Activated CD4-positive, CD25-positive, alpha-beta regulatory T cell treated with anti-CD3 and anti-CD28 coated beads, Interleukin-2, amount 50 U/mL, for 16 hours (primary cell): ENCODE measurements at places on chromosomes 5 and 9.

- no peak for DNase-seq
These were observed 12.4 kb downstream of the IPPK start for GRCh38 chr9:92657296-92658094.

GRCh38 chr9:61666849-61667371, 477.1 kb downstream of the SPATA31A7 start:
- DNase-seq = no peak

- no peak for DNase-seq
These were observed 192.8 kb downstream of the CDH18 start for GRCh38 chr5:19795218-19795617.

DNA sequence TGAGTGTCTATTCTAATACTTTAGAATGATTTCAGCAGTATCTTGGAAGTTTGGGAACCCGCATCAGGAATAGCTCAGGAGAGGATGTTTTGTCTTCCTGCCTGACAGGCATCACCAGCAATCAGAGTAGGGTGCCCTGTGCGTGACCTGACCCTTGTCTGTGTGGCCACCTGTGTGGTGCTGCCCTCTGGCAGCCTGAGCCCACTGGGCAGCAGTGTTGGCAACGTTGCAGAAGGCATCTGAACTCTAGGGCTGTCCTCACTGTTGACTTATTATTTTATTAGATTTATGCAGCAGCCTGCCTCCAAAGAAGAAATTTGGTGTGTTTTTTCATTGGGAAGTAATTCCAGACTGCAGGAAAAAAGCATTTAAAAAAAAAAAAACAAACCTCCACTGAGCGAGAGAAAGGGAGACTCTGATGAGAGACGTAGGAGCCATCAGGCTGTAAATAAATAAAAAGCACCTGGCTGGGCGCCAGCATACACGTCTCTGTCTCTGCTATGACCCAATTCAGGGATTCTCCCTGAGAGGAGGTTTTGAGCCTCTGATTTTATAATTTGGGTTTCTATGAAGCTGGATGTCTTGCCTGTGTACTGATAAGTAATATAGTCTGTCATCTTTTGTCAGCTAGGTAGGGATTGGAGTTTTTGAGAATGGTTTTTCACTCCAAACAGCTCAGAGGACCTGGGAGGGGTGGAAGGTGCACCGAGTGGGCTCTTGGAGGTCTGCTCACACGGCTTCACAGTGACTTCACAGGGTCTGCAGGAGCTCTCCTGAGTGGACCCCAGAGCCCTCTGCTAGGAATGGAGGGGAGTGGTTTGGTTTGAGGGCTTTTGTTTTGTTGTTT, 49.0 kb downstream of the FAM78A start:
- no peak for DNase-seq

GRCh38 chr9:27791311-27791710, 218.0 kb upstream of the C9orf72 start:
- no peak for DNase-seq

- no peak for DNase-seq
These were observed 14.1 kb upstream of the EXOC3 start for GRCh38 chr5:428754-429452.

DNA sequence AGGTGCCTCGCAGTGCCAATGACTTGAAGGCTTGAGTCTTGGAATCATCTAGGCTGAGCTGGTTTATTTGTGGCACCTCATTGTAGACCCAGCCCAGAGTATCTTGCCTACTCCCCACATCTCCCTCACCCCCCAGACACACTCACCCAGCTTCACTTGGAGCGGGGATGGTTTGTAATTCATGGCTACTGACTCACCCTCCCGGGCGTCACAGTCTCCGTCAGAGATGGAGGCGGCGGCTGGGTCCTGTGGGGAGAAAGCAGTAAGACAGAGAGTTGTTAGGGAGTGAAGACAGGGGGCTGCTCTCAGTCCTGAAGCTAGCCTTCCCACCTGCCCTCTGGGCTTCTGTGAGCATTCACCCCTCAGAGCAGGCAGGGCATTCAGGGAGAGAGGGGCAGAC, 29.0 kb upstream of the MYORG start:
- DNase-seq = no peak

DNA sequence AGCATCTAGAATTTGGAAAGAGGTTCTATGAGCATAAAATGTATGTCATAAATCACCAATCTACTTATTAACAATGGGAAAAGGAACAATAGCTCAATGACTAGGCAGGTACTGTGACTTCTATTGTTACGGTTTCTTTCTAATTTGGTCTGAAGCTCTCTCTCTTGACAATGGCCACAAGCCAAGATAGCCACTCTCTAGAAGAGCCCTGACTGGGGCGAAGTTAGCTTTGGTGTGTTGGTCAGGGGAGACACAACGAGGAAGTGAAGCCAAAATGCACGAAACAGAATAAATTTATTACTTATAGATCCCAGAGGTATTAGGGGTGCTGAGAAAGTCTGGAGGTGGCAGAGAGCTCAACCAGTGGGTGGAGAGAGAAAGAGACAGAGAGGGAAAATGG, 9.4 kb upstream of the RAD23B start:
- no peak for DNase-seq

DNA sequence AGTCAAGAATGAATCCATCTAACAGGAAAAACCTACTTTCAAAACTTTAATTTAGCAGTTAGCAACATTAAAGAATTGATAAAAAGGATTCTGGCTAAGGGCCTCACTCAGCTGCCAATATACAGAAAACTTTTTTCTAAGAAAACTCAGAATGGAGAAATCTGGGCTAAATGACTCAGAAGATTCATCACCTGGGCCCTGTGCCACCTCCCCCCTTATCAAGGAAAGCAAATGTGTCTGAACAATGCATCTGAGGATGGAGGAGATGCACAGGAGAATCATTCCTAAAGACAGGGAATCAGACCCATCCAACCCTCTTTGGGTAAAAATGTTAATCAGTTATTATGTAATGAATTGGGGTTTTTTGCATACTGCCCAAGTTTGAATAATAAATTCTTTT, 592.0 kb upstream of the DMAC1 start:
- DNase-seq = no peak

DNA sequence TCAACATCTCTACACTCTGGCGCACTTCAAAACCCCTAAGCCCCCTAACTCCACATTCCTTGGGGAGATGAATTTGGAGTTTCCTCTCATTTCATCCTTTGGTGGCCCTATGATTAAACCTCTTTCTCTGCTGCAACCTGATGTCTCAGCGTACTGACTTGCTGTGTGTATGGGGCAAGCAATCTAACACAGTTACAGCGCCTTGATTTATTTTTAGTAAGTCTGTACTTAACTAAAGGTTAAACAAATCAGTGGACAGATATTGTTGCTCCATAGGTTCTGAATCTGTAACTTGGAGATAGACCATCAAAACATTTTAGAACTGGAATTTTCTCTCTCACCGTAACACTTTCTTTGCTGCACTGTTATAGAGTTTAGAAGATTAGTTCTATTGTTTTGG, 452.8 kb downstream of the IRX1 start:
- no peak for DNase-seq

DNA sequence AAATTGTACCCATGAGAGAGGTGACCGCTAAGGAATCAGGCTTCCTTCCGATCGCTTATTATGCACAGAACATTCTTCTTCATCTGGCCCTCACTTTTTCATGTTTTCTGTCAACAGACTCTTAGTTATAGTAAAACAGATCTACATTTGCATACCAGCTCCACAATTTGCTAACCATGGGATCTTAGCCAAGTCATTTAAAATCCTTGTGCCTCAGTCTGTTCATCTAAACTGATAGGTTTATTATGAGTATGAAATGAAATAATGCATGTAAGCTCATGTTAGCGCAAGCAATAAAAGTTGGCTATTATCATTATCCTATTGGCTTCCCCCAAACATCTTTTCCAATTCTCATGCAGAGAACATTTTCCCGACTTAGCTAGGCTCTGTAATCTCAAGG, 42.3 kb downstream of the FGF1 start:
- DNase-seq = no peak

- DNase-seq = no peak
These were observed 215.1 kb upstream of the MVB12B start for GRCh38 chr9:126111556-126111955.

DNA sequence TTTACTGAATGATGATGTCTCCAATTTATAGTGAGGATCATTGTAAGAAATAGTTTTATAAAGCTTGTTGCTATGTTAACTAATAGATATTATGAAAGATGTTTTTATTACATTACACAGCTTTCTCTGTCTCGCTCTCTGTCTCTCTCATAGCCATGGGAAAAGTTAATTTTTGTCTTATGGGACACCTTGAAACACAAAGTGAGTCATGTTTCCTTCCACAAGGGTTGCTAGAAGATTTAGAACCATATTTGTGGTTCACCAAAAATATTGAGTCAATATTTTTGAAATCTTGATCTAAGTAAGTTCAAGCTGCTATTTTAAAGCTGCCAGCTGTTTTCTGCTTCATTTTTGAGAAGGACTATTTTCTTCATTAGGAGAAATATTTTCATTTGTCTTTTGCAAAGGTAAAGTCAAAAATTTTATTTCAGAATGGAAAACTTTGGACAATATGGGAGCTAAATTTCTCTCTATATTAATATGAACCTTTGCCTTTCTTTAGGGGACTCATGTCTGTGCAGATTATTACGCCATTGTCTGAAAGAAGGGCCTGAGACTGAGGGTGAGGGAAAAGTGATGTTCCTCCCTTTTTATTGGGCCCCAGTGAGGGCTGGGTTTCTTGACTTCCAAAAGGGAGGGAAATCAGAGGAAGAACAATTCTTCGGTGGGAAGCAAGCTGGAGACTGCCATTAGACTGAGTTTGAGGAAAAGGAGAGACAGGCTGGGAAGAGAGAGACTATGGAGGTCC, 87.9 kb upstream of the SLC24A2 start:
- no peak for DNase-seq
